ENCODE measurements at places on chromosomes 16 and 17. TPM values are rescaled to one million over a fixed set of nuclear protein-coding genes. Genes with fewer than 3 reads are reported as not detected.
A peak's percentile ranks its signal among the peaks of the same experiment; 100 is the strongest.

The APRT gene
- 68.8 TPM for total RNA-seq

GRCh38 chr17:83057793-83058265 is 21.6 kb upstream of the METRNL start:
- no peak overlapping the region for H3K4me3 ChIP-seq
- no peaks in the 10 kb centered on the region for H3K27me3 ChIP-seq
- DNase-seq = no peak
- no peak overlapping the region for H3K27ac ChIP-seq
- H3K4me1 ChIP-seq = peaks cover 9% of the 10 kb centered on the region

GRCh38 chr16:46853713-46854443 is 22.9 kb upstream of the C16orf87 start:
- H3K27me3 ChIP-seq = no peaks in the 10 kb centered on the region
- H3K4me3 ChIP-seq = no peak overlapping the region
- DNase-seq = no peak
- no peaks in the 10 kb centered on the region for H3K4me1 ChIP-seq
- no peak overlapping the region for H3K27ac ChIP-seq

DNA sequence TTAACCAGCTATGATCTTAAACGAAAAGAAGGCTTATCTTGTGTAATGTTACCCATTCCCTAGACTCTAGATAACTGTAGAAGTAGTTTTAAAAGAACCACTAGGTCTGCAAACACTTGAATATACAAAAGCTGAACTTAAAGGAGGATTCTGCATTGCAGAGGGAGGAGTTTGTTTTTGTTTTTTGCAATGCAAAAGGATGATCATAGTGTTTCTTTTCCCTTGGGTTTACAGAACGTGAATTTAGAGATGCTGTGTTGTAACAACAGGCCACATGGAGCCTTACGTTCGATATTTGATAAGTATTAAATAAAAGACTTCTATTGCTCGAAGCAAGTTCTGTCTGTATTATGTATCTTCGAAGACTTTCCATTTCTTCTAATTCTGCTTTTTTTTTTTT is 77.6 kb downstream of the CHD9 start:
- no peaks in the 10 kb centered on the region for H3K36me3 ChIP-seq
- no peaks in the 10 kb centered on the region for H3K27me3 ChIP-seq
- peak overlapping the region; percentile 96 for H3K27ac ChIP-seq
- peaks cover 50% of the 10 kb centered on the region for H3K4me1 ChIP-seq

DNA sequence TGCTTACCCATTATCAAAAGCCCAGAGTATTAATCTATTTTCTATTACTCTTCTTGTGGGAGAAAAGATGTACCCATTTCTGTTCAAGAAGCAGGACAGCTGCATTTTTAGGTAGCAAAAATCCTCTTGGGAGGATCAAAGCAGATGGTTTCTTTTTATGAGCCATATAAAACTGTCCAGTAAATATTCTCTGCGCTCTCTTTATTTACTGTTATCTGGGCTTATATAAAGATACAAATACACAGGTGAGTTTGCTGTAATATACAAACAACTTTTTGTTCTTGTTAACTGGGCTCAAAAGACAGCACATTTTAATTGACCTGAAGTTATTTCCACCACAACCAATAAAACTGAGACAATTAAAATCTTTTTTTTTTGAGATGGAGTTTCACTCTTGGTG is 10.1 kb downstream of the PHF12 start:
- H3K27me3 ChIP-seq = no peaks in the 10 kb centered on the region
- peaks cover 47% of the 10 kb centered on the region for H3K4me1 ChIP-seq
- DNase-seq = no peak
- H3K4me3 ChIP-seq = no peak overlapping the region

GRCh38 chr17:2563061-2563460 is 30.4 kb upstream of the PAFAH1B1 start:
- H3K4me1 ChIP-seq = no peaks in the 10 kb centered on the region
- H3K4me3 ChIP-seq = no peak overlapping the region
- H3K27me3 ChIP-seq = peaks cover 3% of the 10 kb centered on the region
- no peak overlapping the region for H3K27ac ChIP-seq

The SLC46A1 gene
- 13.2 TPM for total RNA-seq

DNA sequence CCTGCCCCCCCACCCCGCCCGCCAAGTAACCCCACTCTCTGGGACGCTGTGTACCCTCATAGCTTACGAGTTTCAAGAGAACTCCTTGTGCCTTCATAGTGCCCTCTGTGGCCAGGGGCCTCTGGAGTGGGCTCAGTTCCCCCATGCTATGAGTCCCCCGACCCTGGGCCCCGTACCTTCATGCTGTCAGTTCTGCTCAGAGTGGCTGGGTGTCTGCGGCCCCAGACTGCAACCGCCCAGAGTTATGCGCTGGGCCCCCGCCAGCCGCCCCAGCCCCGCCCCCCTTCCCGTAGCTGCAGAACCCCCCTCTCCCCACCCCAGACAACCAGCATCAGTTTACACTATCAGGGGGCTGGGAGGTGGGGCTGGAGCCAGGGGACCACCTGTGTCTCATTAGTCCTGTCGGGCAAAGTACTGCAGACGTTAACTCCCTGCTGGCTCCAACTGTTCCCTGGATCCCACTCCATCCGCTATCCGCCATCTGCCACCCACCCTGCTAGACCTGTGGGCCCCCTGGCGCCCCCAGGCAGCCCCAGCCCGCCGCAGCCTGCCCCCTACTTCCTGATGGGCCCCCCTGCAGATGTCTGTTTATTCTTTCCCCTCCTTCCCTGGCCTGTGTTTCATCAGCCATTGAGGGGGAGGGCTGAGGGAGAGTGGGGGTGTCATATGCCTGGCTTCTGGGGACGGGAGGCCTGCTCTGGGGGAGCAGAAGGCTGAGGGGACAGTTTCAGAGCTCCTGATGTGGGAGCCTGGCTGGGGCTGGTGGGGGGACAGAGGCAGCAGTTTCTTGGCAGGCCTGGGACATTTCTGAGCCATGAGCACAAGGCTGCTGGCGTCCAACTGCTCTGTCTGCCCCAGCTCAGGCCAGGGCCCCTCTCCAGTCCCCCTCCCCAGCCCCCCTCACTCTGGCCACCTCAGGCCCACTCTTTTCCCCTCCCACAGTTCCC is at the start of gene MFAP4:
MFAP4 (minus strand) TSS at position 217 of the 947 bp plus-strand sequence; CDS start at position 182, 35 bp downstream.
- H3K27me3 ChIP-seq = no peaks in the 10 kb centered on the region
- peaks cover 12% of the 10 kb centered on the region for H3K36me3 ChIP-seq
- H3K4me1 ChIP-seq = peaks cover 84% of the 10 kb centered on the region
- peak within 1 kb of the TSS; percentile 99 for H3K27ac ChIP-seq
- peak within 1 kb of the TSS; percentile 78 for H3K4me3 ChIP-seq

- H3K27ac ChIP-seq = no peak overlapping the region
- no peak for DNase-seq
- H3K4me1 ChIP-seq = peaks cover 44% of the 10 kb centered on the region
Observed at GRCh38 chr16:85584819-85585282, 28.3 kb upstream of the GSE1 start.

The CRHR1 gene
- total RNA-seq = not detected

The KRTAP17-1 gene
- total RNA-seq = not detected

The ITGB3 gene
- total RNA-seq = 11.4 TPM

- H3K4me1 ChIP-seq = peaks cover 3% of the 10 kb centered on the region
- no peak overlapping the region for H3K27ac ChIP-seq
- peaks cover 7% of the 10 kb centered on the region for H3K36me3 ChIP-seq
- DNase-seq = peak; percentile 68
- no peak overlapping the region for H3K4me3 ChIP-seq
Observed at GRCh38 chr17:82848022-82848592, 8.3 kb upstream of the ZNF750 start.

Measured in chondrocyte (in vitro differentiated cells).